ENCODE measurements at places on chromosomes 2 and 18.
A peak's percentile ranks its signal among the peaks of the same experiment; 100 is the strongest.

- no peak for DNase-seq
Observed at GRCh38 chr18:48861181-48861708, 89.5 kb downstream of the SMAD7 start.

DNA sequence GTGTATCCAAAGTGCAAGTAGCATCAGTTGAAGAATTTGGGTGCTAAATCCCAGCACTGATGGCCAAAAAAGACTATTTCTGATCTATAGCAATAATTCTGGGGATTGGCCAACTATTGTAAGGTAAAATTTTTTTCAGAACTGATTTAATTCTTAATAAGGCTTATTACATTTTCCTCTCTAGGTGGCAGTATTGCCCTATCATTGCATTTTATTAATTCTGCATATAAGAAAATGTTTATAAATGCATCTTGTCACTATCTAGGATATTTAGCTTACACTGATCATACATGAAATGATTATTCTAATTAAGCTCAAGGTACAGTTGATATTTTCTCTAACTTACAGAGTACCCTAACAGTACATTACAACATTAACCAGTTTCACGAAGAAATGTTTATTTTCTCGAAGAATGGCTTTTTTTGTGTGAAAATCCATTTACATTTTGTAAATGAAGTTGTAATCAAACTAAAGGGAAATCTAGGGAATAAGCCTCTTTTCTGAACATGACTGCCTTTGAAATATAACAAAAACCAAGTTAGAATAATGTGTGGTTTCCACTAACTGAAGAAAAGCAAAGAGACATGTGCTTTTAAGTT lies 11.0 kb downstream of the TTN start:
- DNase-seq, result peak; percentile 39

DNA sequence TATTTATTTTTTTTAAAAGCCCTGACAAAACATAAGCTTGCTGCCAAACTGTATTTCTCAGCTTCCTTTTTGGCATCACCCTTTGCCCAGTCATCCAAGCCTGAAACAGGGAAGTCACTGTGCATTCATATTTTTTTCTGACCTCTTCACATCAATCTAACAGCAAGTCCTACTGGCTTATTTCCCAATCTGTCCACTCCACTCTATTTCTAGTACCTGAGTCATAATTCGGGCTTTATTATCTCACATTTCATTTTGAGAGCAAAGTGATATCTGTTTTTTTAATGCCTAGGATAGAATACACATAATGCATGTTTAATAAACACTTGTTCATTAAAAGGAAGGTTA lies 5.1 kb downstream of the HNMT start:
- DNase-seq, result peak; percentile 68

GRCh38 chr2:130302164-130302886 lies 40.4 kb upstream of the IMP4 start:
- no peak for DNase-seq

DNA sequence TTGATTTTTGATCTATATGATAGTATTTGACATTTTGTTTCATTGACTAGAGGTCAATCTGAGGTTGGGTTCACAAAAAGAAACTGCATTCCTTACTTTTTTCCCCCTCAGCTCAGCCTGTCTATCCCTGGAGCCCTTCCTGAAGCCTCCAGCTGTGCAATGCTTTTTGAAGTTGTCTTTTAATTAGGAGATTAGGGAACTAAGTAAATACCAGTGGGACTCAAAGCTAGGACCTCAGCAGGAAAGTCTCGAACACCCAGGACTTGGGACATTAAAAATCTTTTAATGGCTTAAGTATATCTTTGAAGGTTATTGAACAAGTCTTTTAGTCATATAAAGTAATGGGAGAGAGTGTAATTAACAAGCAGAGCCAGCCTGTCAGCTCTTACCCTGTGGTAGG lies 220.2 kb downstream of the PDE11A start:
- no peak for DNase-seq

DNA sequence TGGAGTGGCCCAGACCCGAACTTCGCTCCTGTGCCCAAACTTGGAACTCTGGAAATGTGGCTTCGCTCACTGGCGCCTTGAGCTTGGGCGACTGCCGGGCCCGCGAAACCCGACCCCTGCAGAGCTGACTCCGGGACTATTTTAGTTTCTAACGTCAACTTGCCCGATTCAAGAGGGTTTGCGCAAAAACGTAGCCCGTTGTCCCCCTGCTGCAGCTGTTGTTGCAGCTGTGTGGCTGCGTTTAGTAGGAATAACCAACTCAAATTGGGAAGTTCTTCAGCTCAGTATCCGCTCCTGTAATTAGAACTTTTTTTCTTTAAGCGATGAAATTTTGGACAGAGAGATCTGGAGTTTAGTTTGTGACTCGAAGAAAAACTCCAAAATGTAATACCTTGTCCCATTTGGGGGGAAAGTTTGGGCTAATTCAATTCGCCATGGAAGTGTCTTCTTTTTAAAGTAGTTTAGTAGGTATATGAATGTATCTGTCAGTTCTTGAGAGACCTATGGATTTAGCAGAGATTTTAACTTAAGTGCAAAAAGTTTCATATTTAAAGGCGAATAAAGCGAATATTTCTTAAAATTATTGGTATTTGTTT lies 559 bp downstream of the MYL12A start:
- peak; percentile 22 for DNase-seq

GRCh38 chr18:46856973-46857372 lies 60.3 kb downstream of the PIAS2 start:
- DNase-seq, result peak; percentile 10

DNA sequence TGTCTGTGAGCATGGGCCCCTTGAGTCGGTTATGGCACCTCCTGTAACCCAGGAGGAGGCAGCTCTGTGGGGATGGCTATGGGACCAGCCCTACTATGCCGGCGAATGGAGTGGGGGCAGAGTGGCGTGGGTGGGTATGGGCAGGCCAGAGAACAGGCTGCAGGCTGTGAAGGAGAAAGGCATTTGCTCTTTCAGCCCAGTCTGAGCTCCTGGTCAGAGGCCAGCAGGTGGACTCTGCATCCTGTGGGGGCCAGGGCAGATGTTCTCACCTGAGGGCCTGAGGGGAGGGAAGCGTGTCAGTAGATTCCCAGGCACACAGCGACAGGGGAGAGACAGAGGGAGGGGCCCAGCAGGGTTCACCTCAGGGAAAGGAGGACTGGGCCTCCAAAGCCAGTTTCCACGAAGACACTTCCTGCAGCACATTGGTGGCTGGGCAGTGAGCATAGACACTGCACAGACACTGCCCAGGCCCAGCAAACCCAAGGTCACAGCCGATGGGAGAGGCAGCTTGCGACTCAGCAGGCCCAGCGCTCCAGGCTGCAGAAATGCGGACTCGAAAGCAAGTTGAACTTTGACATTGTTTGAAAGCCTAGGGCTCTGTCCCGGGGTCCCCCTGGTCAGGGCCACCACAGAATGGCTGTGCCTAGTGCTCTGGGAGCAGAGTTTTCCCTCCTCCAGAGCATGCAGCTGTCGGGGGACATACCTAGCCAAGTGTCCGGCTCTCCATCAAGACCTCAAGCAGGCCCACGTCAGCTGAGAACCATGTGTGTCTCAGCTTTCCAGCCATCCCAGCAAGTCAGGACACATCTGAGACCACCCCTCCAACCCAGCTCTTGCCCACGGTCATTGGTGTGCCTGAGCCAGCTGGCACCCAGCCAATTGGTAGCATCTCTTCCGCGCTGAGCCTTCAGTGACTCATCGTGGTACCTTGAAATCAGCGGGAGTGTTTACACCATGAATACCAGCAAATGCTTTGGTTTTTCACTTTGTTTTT lies 53.8 kb downstream of the TGOLN2 start:
- peak; percentile 55 for DNase-seq

DNA sequence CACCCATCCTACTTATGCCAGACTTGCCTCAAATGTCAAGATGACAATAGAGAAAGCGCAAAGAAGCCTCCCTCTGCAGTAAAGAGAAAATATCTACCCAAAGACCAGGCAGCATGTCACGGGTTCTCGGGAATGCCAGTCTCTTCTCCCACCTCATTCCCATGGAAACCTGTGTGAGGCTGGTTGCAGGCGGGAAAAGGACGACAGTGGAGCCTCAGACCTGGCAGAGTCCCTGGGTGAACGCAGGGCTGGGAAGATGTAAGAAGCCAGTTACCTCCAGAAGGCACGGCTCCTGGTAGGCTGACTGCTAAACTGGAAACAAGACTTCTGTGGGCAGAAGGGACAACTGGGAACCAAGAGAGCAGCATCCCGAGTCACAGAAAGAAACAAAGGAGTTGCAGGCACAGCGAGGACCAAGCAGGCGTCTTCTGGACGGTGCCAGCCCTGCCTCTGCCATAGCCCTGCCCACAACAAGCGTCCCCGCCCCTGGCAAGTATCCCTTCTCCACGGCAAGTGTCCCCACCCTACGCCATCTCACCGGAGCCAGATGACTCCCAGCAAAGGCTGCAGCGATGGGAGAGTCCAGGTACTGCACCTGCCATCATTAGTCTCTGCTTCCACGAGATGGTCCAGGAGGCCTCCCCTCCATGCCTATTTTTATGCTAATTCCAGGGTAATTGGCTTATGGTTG lies 440.8 kb upstream of the MYT1L start:
- DNase-seq, result no peak

DNA sequence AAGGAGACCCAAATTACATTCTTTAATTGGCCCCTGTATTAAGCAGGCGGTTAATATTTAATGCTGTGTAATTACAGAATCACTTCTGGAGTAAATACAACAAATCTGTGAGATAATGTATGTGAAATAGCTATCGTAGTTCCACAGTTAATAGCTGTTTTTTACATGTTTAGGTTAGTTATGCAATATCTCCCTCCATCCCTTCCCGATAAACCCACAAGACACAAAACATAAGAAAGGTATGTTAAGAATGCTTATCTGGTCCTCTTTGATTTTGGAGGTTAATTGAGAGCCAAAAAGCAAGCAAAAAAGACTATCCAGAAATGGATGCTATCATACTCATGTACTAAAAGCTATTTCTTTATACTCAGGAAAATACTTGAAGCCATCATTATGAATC lies 49.1 kb downstream of the ZNF638 start:
- no peak for DNase-seq

DNA sequence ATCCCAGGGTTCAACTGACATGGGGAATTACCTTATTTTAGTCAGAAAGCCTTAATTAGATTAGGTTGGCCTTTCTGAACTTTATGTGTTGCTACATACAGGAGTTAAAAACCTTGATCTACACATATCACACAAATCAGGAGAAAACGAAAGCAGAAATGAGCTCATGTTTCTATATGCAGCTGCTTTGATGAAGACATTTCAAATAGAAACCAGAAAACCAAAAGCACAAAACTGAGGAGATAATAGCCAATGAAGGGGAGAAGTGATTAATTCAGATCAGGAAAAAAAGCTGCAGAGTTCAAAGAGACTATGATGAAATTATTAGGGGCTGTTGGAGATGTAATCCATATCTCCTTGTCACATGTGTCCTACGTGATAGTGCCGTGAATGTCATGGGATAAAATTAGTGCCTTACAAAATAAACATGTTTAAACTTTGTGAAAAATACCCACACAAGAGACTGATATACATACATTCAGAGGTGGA lies 255.0 kb downstream of the CAMKMT start:
- DNase-seq, result no peak

DNA sequence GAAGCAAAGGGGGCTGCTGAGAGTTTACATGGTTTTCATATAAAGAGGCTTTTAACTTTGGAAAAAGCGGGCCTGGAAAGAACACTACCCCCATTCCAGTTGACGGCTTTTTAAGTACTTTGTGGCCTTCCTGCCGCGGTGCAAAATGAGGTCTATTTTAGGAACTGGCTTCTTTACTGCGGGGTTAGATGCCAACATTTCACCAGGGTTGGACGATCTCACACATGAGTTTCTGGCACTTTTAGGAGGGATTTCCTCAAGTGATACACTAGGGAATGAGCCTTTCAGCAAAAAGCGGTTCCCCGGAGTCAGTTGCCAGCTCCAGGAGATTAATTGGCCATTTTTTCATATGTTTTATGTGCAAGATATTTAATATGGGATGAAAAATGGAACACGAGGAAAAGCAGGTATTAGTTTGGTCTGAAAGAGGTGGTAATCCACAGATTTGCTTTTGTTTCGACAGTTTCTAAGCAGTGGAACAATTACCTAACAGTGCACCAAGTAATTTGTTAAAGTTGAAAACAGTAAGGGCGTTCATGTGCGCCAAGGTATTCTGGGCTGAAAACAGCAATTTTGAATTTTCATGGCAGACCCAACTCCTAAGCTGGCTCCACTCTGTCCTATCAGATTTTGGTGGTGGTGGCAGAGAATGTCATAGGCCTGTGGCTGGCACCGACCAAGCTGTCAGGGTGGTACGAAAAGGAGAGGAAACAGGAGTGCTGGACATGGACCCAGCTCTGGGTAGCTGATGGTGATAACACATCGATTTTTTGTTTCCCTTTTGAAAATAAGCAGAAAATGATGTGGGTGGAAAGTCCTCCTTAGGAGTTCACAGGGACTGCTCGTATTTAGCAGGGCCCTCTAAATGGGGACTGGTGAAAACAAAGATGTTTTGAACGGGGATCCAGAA lies 55.6 kb upstream of the FZD5 start:
- no peak for DNase-seq

DNA sequence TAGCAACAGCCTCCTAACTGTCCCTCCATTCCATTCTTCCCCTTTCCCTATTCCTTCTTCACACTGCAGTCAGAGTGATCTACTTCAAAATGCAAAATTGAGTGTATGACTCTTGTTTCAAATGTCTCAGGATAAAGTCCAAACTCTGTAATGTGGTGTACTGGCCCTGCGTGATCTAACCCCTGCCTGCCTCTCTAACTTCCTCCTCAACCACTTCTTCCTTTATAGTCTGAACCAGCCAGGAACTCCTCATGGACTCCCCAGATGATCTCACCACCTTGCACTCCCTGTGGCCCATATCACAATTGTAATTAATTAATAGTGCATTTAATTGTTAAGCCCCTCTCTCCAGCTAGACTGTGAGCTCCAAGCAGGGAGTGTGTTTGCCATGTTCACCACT lies 3.1 kb upstream of the B3GNT2 start:
- no peak for DNase-seq

DNA sequence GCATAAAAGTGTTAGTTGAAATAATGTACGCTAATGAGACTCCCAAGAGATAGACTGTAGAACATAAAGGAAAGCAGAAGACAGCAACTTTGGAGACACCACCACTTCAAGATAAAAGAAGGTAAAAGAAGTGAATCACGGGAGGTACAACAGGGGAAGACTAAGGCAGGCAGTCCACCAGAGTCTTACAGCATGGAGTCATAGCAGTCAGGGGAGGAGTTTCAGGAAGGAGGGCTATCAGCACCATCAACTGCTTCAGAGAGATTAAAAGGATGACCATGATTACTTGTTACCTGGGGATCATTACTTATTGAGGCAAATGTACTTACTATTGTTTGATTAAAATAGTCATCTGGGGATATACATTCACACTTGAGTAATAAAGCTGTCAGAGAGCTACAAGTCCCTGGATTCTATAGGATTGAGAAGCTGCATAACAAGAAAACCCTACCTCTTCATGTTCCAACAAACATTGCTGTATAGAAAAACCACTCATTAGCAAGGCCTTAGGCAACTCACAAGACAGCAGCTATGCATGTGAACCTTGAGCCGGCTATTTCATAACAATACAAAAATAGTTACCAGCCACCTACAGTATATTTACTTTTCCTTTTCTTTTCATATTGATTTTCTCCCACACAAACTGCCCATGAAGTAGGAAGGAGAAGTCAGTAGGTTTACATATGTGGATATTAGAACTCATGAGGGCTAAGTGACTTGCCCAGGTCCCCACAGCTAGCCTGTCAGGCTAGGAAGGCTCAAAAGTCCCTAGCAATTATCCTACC lies 101.7 kb downstream of the PDE11A start:
- no peak for DNase-seq
